ENCODE measurements at places on chromosomes 1 and 21.

GRCh38 chr1:165407398-165407797, 37.5 kb downstream of the RXRG start:
- no peak for DNase-seq

DNA sequence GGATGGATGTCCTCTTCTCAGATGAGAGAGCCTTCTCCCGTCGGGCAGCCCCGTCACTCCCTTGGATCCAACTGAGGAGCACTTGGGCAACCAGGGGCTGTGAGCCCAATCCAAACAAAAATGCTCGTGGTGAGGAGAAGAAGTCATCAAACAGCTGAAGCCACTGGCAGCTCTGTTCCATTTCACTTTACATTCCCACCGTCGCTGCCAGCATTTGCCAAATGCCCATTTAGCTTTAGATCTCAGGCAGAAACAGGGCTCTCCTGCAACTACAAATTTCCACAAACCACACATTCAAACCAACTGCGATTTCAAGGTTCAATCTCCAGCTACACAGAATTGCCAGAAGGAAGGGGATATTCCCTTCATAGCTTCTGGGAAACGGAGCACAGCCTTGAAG, 634.6 kb downstream of the SMYD3 start:
- DNase-seq = no peak

GRCh38 chr21:41317063-41317392, 427 bp downstream of the FAM3B start:
- no peak for DNase-seq

- no peak for DNase-seq
These were observed 395.6 kb downstream of the NPHP4 start for GRCh38 chr1:5596651-5597050.

GRCh38 chr1:6094801-6095505, 49.3 kb downstream of the KCNAB2 start:
- DNase-seq = no peak

DNA sequence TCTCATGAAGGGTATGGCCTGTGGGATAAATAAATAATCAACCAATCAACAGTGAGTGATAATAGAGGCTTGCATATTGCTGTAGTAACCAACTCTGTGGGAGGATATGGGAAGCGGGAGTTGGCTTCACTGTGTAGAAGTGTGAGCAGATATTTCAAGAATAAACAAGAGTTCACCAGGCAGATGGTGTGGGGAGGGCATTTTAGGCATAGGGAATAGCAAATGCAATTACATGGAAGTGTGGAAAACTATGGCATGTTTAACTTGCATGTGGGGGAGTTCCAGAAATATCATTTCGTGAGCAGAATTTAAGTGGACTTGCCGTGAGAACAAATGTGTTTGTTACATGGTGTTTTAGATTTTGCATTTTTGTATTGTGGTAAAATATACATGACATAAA, 95.2 kb downstream of the SPATA46 start:
- no peak for DNase-seq

DNA sequence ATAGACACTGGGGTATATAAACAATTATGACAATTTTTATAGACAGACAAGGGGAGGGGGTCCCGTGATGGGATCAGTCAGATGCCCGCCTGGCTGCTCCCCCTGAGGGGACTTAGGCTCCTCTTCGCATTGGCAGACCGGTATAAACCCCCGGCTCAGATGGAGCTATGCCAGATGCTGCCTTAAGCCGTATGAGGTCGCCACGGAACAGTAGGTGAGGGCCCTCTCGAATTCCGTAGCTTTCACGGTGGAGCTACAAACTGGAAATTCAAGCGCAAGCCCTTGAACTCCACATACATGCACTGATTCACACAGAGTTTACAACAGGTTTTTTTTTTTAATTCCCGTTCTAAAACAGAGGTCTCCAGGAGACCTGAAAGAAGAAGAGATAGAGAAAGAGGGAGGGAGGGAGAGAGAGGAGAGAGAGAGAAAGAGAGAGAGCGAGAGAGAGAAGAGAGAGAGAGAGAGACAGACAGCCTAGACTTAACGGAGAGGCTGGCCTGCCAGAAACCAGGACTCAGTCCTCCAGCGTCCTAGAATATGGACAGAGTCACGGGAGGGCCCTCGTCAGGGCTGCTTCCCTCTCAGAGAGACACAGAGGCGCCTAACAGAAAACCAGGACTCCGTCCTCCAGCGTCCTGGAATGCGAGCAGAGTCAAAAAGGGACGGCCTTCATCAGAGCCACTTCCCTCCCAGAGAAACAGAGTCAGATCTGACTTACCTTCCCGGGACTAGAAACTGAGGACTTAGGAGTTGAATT, 24.4 kb upstream of the TMEM54 start:
- DNase-seq = peak; percentile 21

- DNase-seq = no peak
These were observed 162.4 kb downstream of the KIF26B start for GRCh38 chr1:245317217-245317616.

DNA sequence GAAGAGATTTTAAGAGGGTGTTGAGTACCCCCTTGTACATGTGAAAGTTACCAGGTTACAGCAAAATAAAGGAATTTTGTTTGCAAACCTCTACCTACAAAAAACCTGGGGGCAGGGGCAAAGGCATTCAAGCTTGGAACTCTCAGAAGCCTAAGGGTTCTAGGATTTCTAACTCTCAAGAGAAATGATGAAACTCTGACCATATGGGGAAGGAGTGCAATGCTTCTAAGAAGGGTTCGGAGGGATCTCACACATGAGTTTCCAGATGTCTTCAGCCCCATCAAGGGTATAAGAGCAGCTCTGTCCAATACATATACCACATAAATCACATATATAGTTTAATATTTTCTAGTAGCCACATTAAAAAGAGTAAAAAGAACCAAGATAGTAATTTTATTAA, 7.3 kb upstream of the FCGR2A start:
- DNase-seq = no peak

GRCh38 chr1:66732407-66733166, 19.7 kb upstream of the DYNLT5 start:
- no peak for DNase-seq

GRCh38 chr1:64073705-64074104, 129.7 kb upstream of the UBE2U start:
- DNase-seq = no peak

GRCh38 chr1:205456383-205456867, 580 bp upstream of the BLACAT1 start:
- DNase-seq = no peak

DNA sequence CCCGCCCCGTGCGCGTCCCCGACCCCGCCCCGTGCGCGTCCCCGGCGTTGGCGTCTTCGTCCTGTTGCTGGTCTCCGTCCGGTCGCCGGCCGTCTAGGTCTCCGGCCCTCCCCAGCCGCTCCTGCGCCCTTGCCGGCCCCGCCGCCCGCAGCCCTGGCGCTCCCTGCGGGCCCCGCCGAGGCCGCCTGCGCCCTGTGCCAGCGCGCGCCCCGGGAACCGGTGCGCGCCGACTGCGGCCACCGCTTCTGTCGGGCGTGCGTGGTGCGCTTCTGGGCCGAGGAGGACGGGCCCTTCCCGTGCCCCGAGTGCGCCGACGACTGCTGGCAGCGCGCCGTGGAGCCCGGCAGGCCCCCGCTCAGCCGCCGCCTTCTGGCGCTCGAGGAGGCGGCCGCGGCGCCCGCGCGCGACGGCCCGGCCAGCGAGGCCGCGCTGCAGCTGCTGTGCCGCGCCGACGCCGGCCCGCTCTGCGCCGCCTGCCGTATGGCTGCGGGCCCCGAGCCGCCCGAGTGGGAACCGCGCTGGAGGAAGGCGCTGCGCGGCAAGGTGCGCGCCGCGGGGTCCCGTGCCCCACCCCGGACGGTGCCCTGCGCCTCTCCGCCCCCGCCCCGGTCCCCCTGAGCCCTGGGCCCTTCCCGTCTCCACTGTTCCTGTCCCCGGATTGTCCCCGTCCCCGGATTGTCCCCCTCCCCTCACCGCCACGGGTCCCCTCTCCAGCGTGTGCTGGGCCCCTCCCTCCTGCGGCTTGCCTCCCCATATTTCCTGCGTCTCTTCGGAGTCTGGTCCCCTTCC, at the start of gene RNF187:
Gene RNF187, plus strand, starts transcription at position 47 of the 789 bp plus-strand sequence.
- peak; percentile 35 for DNase-seq

- no peak for DNase-seq
These were observed 53.4 kb downstream of the TBX15 start for GRCh38 chr1:118934706-118935105.

GRCh38 chr1:36248250-36248894, 24.1 kb downstream of the THRAP3 start:
- DNase-seq = no peak

GRCh38 chr1:8911416-8912309, 33.2 kb upstream of the ENO1 start:
- no peak for DNase-seq

DNA sequence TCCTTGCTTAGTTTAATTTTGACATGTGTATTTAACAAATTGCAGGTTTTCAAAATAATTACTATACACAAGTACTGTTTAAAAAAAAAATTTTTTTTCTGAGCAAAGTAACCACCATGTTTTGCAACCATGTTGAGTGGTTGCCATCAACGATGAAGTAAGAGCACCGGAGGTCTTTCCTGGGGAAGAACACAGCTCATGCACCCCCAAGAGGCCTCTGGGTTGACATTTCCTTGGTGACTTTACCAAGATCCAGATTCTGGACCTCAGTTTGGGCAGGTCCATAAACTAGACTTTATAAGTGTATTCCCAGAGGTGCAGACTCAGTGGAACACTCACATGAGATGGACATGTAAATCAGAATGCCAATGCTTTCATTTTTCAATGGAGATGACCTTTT, 36.8 kb upstream of the RALGPS2 start:
- no peak for DNase-seq

DNA sequence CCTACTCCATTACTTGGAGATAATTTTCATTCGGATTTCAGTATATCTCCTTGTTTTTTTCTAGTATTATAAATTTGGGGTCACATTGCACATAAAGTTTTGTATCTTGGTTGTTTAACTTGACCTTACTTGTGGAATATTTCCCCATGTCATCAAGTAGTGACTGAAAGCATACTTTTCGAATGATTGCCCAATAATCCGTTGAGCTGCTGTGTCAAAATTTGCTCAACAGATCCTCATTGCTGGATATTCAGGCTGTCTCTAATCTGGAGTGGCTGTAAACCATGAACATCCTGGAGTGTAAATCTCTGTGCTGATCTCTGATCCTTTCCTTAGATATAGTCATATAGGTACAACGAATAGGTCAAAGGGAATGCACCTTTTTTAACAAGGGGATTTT, 4.9 kb downstream of the NIPAL3 start:
- DNase-seq = no peak

GRCh38 chr1:31523012-31523411, 53.3 kb upstream of the TINAGL1 start:
- DNase-seq = no peak

DNA sequence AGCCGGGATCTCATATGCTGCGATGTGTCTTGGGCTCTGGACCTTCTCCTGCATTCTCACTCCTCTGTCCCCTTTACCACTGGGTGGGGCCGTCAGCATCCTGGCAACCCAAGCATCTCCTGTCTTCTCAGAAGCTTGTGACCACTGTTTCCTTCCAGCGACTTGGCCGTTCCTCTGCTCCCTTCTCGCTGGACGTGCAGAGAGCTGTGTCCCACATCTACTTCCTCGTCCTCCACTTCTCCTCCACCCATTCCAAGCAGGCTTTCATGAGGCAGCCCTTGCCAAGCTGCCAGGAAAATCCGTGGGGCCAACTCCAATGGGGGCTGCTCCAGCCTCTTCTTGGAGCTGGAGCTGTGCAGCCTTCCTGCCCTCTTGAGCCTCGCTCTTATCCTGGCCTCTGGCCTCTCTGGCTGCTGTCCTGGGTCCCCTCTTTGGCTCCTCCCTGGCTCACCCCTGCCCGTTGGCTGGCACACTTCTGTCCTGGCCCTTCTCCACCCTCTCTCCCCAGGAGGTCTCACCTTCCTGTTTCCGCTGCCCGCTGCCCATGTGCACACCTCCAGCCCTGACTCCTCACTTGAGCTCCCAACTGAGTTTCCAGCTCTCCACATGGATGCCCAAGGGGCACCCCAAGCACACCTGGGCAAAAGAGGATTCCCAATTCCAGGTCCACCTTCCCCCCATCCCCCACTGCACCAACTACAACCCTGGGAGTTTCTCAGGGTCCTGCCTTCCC, 8.7 kb downstream of the FAM131C start:
- no peak for DNase-seq

DNA sequence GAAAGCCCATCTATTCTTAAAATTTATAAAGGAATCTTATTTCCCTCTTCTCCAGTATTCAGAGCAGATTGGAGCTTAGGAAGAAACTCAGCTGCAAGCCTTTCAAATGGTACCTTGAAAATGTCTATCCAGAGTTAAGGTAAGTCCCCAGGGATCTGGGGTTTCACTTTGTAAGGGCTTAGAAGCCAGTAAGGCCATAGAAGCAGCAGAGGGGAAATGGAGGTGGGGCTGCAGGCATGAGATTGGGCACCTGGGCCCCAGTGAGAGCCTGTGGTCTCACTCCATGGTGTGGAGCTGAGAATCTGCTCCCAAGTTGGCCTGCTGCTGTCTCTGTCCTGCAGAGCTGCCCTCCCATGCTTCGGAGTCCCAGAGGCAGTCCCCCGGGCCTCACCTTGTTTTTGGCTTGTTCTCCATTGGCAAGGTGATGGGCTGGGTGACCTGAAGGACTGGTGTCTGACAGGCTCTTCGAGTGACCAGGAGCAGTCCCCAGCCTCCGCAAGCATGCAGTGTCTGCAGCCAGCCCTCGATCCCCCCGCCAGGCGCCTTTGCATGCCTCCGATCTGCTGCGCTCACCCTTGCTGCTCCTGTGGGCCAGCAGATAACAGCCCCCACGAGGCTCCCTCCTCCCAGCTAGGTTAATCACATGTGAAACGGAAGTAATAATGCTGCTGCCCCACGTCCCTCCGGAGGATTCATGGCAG, 163.1 kb downstream of the PGBD5 start:
- no peak for DNase-seq

GRCh38 chr1:160777486-160778089, 18.4 kb upstream of the LY9 start:
- peak; percentile 43 for DNase-seq

DNA sequence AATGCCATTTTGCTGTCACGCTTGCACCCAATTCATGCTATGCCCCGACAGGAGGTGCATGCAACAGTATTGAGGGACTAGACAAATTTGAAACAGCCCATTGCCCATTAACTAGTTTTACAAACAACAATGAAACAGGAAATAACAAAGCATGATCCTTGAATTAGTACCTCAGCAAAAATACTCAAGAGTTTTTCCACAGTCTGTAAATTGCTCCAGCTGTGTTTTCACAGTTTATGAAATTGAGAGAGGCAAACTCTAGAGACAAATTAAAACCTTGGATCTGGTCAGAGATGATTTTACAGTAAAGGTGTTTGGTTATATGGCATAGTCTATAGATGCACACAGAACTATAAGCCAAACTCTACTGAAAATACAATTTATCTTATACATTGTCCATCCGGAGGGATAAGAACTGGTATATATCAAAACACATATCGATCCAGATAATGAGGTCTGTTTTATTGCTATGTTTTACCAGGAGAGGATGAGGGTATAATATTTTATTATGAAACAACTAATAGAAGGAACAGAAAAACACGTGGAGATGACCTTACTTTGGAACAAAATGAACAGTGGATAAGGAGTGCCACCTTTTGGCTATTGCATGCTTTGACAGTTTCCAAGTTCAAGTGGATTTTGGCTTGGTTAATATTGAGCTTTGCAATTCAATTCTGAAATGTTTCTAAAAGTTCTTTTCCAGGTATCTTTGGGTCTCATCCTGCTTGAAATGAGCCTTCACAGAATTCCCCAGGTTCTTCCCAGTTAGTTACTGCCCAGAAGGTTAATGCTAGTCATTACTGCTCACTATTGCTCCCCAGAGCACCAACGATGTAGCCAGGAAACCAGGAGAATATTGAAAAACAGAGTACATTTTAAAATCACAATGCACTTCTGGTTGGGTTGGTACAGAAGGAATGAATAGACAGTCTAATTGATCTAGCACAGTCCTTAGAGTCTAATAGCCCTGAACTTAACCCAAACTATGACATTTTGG, 45.7 kb downstream of the ZC3H11B start:
- DNase-seq = no peak
